RPMI8226 (cell line): ENCODE measurements at places on chromosomes 4 and X.

GRCh38 chr4:55819634-55820033 lies at the start of gene EXOC1L:
Gene EXOC1L (plus strand): TSS chr4:55819790. CDS start chr4:55820027, 237 bp downstream.
- DNase-seq, result no peak

DNA sequence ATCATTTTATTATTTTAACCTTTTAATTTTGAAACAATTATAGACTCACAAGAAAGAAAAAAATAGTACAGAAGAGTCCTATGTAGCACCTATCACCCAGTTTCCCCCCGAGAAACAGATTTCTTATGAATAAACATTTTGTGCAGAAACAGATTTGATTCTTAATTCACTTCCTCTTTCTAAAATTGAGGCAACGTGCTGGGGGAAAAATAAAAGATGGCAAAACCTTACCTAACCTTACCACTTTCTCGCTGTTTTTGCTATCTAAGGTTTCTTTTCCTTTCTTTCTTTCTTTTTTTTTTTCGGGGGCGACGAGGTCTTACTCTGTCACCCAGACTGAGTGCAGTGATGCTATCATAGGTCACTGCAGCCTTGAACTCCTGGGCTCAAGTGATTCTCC lies 4.3 kb upstream of the CLNK start:
- no peak for DNase-seq

GRCh38 chr4:1265351-1265750 lies 16.4 kb upstream of the CTBP1 start:
- DNase-seq, result no peak

DNA sequence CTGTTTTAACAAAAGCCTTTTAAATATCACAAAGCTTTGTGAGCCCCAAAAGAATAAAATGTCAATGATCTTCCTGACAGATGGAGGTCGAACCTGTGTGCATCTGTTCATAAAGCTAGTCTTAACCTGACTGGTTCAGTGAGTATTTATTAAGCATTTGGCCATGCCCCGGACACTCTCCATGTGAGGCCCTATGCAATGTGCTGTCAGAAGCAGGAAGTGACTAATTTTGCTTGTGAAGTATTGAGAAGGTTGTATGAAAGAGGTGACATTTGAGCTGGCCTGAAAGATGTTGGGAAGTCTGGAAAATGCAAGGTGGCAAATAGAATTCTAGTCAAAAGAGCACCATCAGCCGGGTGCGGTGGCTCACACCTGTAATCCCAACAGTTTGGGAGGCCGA lies 171.4 kb downstream of the MSL3 start:
- no peak for DNase-seq

DNA sequence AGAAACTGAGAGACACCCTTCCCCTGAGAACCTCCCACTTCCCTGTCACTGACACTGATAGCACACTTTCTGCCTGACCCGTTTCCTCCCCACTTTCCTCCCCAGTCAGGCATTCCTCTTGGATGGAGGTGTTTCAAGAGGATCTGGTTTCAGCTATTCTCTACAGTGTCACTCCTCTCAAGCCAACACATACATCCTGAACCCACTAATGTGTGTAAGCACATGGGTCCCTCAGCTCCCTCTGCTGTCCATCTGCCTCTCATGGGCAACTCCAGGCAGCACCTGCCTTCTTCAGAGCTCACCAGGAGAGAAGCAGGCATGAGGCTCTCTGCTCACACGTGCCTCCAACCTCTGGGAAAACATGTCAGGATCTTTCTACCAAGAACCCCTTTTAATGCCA lies 207.6 kb downstream of the NAF1 start:
- no peak for DNase-seq

DNA sequence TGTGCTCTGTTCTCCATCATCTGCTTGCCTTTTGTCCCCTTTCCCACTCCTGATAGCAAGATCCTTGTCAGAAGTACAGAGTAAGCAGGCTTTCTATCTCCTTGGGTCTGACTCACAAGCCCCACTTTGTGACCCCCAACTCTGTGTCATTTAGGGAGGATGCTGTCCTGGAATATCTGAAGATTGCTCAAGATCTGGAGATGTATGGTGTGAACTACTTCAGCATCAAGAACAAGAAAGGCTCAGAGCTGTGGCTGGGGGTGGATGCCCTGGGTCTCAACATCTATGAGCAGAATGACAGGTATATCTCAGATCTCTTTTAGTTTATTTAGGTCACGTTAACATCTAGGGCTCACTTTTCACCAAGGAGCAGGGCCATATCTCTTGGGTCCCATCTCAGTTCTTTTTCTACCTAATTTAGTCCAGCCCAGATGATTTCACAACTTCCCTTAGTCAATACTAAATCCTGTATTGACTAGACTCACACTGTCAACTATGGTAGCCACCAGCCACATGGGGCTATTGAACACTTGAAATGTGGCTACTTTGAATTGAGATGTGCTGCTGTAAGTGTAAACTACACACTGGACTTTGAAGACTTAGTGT lies 64.3 kb downstream of the MSN start:
- no peak for DNase-seq
